Activated gamma-delta T cell (primary cell): ENCODE measurements at places on chromosomes 7 and 10.

DNA sequence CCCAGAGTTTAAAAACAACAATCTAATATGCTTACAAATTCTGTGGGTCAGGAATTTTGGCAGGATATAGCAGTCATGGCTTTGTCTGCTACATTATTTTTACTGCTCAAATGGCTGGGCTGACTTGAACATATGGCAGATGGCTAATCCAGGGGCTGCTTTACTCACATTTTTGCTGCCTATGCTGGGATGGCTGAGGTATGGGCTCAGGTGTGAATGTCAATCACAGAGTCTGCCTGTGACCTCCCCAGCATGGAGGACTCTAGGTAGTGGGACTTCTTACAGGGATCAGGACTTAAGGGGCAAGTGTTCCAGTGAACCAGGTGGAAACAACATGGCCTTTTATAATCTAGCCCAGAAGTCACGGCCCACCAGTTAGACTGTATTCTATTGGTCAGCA is 4.4 kb upstream of the FKBP9 start:
- no peak for DNase-seq

GRCh38 chr7:4013793-4014192 is 668.3 kb upstream of the FOXK1 start:
- no peak for DNase-seq

DNA sequence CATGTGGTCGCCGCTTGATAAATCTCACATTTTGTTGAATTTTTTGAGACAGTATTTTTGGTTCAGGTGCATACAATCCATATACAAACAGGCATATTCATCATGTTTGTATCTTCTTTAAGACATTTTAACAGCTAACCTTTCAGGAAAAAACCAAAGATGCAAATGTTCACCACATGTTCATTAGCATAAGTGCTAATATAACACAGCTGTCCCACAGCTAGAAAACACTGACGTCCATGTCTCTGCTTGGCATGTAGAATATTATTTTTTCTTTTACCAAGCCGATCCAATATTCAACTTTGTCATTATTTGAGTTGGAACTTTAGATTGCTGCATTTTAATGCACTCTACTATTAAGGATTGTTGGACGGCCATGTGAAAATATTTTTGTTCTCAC is 31.2 kb downstream of the BMPER start:
- DNase-seq, result no peak

DNA sequence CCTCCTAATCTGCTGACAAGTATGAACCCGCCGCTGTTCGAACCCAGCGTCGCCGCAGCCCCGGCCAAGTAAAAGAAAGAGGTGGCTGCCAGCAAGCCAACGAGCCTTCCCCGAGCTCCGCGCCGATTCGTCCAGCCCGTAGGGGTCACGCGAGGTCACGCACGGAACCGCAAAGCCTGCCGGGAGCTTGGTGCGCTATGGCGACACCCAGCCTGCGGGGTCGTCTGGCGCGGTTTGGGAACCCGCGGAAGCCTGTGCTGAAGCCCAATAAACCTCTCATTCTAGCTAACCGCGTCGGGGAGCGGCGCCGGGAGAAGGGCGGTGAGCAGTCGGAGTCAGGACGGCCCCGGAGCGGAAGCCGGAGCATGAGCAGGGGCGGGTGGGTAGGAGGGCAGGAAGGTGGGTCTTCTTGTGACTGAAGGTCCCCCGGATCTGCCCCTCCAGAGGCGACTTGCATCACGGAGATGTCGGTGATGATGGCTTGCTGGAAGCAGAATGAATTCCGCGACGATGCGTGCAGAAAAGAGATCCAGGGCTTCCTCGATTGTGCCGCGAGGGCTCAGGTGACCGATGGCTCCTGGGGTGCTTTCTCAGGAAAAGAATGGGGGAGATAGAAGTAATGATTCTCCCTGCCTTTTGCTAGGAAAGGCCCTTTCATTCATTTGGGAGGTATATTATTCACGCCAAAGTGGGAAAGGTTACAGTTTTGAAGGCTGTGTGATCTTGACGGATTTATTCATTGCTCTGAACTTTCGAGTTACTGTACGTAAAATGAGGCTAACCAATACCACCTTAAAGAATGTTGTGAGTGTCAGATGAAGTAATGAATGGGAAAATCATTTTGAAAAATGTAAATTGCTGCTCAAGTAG is at the start of gene CHCHD1:
TSS of gene CHCHD1 (plus strand) at position 170 of the 870 bp plus-strand sequence. CDS start at position 198, 28 bp downstream.
- DNase-seq, result peak; percentile 86

DNA sequence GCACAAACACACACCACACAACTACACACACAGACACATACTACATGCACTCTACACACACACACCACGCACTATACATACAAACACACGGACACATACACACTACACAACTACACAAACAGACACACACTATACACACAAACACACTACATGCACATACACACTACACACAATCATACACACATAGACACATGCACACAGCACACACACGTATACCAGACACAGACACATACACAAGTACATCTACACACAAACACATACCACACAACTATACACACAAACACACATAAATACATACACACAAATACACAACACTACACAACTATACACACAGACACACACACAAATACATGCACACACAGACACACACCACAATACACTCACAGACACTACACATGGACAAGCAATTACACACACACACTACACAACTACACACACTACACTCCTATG is 4.6 kb downstream of the GPR15LG start:
- no peak for DNase-seq

GRCh38 chr7:118080947-118081346 is 103.0 kb upstream of the LSM8 start:
- DNase-seq, result no peak

DNA sequence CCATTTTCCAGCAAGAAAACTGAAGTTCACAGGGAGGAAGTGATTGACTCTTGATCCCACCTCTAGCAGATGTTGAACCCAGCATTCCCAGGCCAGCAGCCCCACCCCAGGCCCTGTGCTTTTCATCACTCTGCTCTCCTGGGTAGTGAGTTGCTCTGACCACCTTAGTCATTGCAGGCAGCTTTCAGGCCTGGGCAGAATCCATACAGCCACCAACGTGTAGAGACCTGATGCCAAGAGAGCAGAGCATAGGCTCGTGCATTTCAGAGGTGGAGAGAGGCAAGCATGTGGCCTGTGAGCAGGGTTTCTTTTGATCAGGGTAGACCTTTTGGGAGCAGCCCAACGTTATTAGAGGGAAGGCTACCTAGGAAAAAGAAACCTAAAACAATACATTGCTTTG is 334.6 kb downstream of the PTEN start:
- DNase-seq, result no peak

DNA sequence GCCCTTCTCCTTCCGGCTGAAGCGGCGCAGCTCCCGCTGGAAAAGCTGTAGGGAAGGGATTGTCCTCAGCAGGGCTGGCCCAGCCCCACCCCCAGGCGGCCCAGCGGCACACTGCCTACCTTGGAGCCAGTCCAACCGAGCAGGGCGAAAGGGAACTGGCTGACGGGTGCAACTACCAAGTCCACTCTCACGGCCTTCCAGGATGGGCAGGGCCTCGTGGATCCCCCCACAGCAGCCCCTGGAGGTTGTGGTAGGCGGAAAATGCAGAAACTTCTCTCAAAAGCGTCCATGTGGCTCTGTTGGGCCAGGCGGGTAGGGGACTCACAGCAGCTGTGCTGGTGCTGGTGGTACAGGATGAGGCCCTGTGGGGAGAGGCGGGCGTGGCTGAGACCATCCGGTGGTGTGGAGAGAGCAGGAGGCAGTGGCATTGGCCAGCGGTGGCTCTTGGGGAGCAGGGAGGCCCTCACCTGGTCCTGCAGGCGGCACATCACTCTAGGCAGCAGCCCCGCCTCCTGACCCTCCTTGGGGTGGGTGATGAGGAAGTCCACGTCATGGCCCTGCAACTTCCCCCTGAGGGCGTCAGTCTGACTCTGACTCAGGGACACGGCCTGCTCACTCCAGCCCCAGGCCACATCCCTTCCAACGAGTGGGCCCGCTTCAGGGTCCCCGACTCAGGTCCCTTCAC is 8.4 kb upstream of the PGAM2 start:
- peak; percentile 28 for DNase-seq

DNA sequence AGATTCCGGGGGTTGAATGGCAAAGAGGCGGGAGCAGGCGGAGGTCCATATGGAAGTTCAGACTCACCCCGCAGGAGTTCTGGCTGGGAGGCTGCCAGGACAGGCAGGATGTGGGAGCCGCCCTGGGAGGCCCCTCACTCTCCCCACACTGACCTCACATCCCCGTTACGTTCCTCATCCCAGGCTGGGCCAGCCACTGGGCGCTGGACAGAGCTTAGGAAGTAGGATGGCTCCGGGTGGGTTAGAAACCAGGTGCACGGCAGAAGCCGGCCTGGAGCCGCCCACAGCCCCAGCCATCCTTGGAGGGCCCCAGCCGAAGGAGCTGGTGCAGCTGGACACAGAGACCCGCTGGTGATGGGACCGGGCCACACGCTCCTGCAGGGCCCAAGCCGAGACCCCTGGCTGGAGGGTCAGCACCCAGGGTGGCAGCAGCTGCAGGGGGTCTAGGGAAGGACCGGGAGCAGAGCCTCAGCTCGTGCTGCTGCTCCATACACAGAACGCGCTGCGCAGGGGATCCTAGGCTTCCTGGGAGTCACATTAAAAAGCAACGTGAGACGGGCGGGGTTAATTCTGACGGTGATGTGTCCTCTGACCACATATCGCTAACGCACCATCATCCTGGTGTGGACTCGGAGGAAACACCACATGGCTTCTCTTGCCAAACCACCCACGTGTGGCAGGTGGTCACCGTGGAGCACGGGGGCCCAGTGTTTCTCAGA is 98.6 kb upstream of the DIP2C start:
- DNase-seq, result no peak

DNA sequence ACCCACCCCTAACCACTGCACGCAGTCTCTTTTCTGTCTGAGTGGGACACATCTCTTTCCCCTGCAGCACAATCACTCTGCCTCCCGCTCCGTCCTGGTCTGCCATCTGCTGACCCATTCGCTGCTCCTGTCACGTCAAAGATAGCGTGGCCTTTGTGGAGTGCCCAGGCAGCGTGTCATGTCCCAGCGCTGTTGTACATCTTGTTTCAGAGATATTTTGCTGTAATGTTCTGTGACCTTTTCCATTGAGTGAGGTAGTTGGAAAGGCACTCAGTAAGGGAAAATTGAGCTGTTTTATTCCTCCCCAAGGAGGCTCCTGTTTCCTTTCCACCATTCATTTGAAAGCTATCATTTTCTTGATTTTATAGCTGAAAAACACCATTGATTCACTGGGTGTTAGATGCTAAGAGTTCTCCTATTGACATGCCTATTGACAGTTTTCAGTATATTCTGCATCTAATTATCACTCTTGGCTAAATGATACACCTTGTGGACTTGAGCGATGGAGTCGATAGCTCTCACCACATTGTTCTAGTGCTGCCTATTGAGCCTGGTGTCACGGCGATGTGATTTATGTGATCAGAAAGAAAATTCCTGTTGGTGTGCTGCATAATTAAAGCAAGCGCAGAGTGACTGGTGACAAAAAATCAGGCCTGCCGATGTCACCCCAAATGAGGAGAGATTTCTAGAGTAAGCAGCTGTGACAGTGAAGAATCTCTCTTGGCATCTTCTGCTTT is 372.6 kb downstream of the LRMDA start:
- DNase-seq, result no peak

GRCh38 chr10:87095236-87095945 is 385 bp downstream of the SHLD2 start:
- peak; percentile 82 for DNase-seq

DNA sequence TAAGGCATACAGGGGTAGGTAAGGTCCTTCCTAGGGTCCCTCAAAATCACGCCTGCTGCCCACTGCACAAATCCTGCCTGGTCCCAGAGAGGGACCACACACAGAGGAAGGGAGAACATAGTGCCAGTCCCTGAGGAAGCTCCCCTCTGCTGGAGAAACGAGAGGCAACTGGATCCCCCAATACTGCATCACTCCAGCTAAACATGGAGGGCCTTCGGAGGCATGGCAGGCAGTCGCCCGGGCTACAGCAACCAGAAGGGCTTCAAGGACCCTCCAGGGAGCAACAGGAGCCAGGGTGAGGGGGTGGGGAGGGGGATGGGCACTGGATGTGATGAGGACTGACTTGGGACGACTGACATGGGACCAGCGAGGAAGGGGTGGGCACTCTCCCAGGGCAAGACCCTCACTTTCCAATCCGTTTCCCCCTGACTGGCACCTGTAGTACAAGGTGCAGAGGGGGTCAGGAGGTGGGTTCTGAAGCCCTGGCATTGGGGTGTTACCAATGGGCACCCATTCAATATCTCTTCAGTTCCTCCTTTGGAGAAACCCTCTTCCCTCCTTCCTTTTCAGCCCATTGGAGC is 21.7 kb downstream of the DDIT4 start:
- no peak for DNase-seq

DNA sequence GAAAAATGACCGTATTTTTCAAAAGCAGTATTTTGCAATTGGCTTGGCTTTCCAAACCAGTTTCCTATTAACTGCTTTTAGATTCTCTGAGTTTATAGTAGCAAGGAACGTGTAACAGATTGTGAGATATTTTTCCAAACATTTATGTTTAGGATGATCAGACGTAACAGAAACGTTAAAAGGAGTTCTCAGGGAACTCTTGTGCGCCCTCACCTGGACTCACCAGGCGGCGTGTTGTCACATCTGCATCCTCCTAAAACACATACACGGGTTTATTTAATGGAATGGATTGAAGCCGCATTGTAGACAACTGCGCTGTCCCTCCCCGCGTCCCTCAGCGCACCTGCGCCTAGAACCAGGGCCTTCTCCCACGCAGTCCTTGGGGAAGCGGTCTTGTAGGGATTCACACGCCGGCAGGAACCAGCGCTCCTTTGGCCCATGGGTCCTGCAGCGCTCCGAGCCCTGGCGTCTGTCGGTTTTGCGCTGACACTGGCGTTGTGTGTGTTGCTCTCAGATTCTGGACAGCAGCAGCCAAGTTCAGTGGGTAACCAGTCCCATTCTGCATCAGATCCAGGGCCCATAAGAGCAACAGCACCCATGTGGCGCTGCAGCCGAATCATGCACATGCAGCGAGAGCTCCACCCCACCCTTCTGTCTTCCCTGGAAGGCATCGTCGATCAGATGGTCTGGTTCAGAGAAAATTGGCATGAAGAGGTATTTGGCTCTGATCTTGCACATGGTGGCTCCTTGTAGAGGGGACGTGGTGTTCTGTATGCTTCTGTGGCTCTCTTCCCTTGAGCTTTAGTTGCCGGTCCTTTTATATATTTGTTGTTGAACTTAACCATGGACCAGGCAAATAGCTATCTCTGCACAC is 114.9 kb downstream of the TRRAP start:
- no peak for DNase-seq
